HepG2 (cell line): ENCODE measurements at places on chromosomes 2 and 18. TPM values are rescaled to one million over a fixed set of nuclear protein-coding genes. Genes with fewer than 3 reads are reported as not detected.
A peak's percentile ranks its signal among the peaks of the same experiment; 100 is the strongest.

DNA sequence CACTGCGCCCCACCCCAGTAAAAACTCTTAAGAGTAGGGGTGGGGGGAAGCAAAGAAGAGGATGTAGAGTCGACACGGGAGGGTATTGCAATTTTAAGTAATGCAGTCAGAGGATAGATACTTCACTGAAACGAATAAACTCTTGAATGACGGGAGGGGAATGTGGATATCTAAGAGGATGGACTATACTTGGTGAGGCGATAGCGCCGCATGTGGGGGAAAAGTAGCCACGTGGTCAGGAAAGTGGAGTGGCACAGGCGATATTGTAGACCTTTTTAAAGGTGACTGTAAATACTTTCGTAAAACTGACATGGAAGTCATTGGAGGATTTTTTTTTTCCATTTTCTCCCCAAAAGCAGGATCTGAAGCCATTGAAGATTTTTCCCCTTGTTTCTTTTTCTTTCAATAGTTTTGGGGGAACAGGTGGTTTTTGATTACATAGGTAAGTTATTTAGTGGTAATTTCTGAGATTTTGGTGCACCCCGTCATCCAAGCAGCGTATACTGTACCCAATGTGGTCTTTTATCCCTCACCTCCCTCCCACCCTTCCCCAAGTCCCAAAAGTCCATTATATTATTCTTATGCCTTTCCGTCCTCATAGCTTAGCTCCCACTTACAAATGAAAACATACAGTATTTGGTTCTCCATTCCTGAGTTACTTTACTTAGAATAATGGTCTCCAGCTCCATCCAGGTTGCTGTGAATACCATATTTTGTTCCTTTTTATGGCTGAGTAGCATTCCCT lies 13.8 kb downstream of the CLK1 start:
- no peak for DNase-seq
- no peaks in the 10 kb centered on the region for H3K27me3 ChIP-seq
- H3K27ac ChIP-seq: no peak overlapping the region
- no peak overlapping the region for H3K4me3 ChIP-seq
- peaks cover 43% of the 10 kb centered on the region for H3K36me3 ChIP-seq
- no peaks in the 10 kb centered on the region for H3K4me1 ChIP-seq

GRCh38 chr18:58117786-58118403 lies 73.9 kb downstream of the NEDD4L start:
- no peak overlapping the region for H3K4me3 ChIP-seq
- H3K4me1 ChIP-seq: peaks cover 27% of the 10 kb centered on the region
- H3K36me3 ChIP-seq: no peaks in the 10 kb centered on the region
- H3K27me3 ChIP-seq: no peaks in the 10 kb centered on the region
- peak; percentile 69 for DNase-seq

DNA sequence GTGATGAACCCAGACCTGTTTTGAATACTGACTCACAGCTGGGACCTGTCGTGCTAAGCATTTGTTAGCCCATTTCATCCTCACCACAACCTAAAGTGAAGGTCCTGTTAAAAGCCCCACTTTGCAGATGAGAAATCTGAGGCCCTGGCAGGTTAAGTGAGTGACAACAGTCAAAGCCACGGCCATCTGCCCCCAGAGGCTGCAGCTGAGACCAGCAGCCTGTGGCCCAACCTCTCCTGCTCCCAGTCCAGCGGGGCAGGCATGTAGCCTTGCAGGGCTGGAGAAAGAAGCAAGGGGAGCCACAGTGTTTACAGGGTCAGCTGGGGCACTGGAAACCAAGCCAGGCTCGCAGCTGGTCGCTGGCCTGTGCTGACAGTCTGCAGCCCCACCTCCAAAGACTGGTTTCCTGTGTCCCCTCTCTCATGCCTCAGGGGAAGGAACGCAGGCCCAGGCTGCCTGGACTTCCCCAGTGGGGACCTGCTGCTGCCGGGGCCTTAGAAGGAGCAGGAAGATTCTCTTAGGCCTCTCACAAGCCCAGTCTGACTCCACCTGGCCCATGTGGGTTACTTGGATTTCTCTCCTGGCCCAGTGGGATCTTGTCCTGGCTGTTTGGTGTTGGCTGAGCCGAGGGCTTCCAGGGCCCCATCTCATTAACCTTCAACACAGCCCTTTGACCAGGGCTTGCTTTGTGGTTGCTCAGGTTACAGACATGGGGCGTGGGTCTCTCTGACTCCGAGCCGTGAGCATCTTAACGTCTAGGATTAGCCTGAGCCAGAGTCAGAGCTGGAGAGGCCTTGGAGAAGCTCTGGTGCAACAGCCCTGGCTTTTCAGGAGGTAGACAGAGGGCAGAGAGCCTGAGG lies 1.7 kb downstream of the INPP5D start:
- peak; percentile 88 for DNase-seq
- peak overlapping the region; percentile 82 for H3K27ac ChIP-seq
- H3K36me3 ChIP-seq: no peaks in the 10 kb centered on the region
- peak overlapping the region; percentile 80 for H3K4me3 ChIP-seq

DNA sequence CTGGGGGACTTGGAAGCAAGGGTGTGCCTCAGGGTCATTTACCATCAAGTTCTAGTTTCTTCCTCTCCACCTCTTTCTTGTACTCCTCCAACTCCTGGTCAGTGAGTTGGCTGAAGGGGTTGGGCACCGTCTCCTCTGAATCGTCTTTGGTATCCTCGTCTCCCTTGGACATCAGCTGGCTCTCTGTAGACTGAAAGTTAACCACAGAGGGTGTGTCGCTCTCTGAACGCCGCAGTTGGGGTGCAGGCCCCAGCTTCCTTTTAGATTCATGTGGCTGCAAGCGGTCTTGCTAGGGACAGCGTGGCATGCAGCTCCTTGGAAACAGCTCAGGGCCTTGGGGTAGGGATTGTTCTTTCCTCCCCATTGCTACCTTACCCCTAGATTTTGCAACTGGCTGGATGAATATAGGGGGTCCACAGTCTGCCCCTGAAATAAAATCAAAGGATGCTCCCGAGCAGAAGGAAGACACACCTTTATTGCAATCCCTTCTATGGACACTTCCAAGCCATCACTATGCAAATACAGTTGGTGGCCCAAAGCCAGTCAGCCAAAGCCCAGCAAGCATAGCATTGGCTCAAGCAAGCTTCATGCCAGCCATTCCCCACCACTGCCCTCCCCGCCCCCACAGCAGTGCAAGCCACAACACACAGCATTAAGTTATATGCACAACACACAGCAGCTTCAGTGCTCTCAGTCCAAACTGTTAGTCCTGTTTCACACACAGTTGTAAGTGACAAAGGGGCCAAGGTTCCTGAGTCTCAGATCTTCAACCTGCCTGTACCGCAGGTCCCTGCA lies 93.2 kb downstream of the ADD2 start:
- no peak overlapping the region for H3K27ac ChIP-seq
- 0 out of 2 replicates have a peak, but pooled peaks cover 2% of the 10 kb centered on the region for H3K27me3 ChIP-seq
- no peaks in the 10 kb centered on the region for H3K36me3 ChIP-seq
- no peak for DNase-seq
- no peaks in the 10 kb centered on the region for H3K4me1 ChIP-seq

GRCh38 chr2:55419233-55419678 lies 400 bp downstream of the CCDC88A start:
- H3K4me3 ChIP-seq: peak overlapping the region; percentile 89

Gene PDE1A
- not detected in 2 replicates for total RNA-seq

DNA sequence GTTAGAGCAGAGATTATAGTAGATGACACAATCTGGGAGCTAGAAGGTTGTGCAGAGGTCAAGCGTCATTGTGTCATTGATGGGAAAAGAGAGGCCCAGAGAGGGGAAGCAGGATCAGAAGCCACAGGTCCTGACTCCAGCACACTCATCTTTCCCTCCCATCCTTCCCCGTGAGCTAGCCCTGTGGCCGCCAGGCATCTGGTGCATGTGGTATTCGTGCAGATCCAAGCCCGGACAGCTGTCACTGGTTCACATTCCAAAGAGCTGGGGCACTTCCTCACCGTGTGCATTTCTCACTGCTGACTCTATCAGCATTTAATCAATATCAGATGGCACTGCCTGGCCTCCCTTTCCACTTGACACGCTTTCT lies 94.1 kb upstream of the THOC1 start:
- H3K4me1 ChIP-seq: peaks cover 50% of the 10 kb centered on the region
- H3K4me3 ChIP-seq: peak overlapping the region; percentile 27; the same call in 1 of the 2 replicates
- no peaks in the 10 kb centered on the region for H3K27me3 ChIP-seq
- H3K27ac ChIP-seq: peak overlapping the region; percentile 94
- no peaks in the 10 kb centered on the region for H3K36me3 ChIP-seq

DNA sequence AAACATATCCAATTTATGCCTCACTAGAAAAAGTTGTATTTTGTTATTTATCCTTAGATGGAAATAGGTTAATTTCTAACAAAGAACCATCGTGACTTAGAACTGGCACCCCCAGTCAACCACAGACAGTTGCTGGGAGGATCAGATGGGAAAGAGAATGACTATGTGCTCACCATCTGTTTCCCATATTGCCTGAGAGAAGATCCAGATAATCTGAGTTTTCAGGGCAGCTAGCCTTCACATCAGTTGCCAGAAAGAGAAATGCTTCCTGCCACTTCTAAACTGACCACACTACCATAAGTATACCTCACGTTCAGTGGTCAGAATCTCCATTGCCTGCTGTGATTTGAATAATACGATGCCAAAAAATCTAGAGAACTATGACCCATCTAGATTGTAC lies 28.4 kb upstream of the NEB start:
- H3K36me3 ChIP-seq: no peaks in the 10 kb centered on the region
- peaks cover 42% of the 10 kb centered on the region for H3K4me1 ChIP-seq
- H3K27me3 ChIP-seq: no peaks in the 10 kb centered on the region
- H3K27ac ChIP-seq: no peak overlapping the region

Gene UNC80
- total RNA-seq: not detected in 2 replicates

- no peaks in the 10 kb centered on the region for H3K36me3 ChIP-seq
- H3K4me3 ChIP-seq: no peak overlapping the region
- no peaks in the 10 kb centered on the region for H3K4me1 ChIP-seq
Measured at GRCh38 chr18:39380186-39380725, 1814.7 kb upstream of the CELF4 start.

Gene RGPD4
- not detected in 2 replicates for total RNA-seq

Gene DPP4
- total RNA-seq: 57.2 and 109 TPM in 2 replicates

GRCh38 chr18:48475635-48476549 lies 62.9 kb upstream of the CTIF start:
- no peaks in the 10 kb centered on the region for H3K36me3 ChIP-seq
- H3K27me3 ChIP-seq: peaks cover 3% of the 10 kb centered on the region; the same call in 1 of the 3 replicates
- H3K4me3 ChIP-seq: no peak overlapping the region
- peak; percentile 80 for DNase-seq
- H3K4me1 ChIP-seq: peaks cover 19% of the 10 kb centered on the region

GRCh38 chr2:222945887-222946286 lies 85.1 kb downstream of the ACSL3 start:
- H3K27ac ChIP-seq: no peak overlapping the region
- H3K27me3 ChIP-seq: no peaks in the 10 kb centered on the region
- peaks cover 10% of the 10 kb centered on the region for H3K36me3 ChIP-seq
- no peak for DNase-seq
- H3K4me1 ChIP-seq: no peaks in the 10 kb centered on the region

- peaks cover 22% of the 10 kb centered on the region for H3K27me3 ChIP-seq
- no peaks in the 10 kb centered on the region for H3K36me3 ChIP-seq
- no peak overlapping the region for H3K27ac ChIP-seq
- peaks cover 6% of the 10 kb centered on the region for H3K4me1 ChIP-seq
- H3K4me3 ChIP-seq: peak overlapping the region; percentile 55
Measured at GRCh38 chr2:172172513-172173173, 69.9 kb upstream of the DLX2 start.

GRCh38 chr2:233456111-233456510 lies 101.8 kb downstream of the DGKD start:
- H3K4me1 ChIP-seq: peaks cover 16% of the 10 kb centered on the region
- no peak for DNase-seq
- peaks cover 79% of the 10 kb centered on the region for H3K36me3 ChIP-seq
- H3K27me3 ChIP-seq: no peaks in the 10 kb centered on the region
- H3K27ac ChIP-seq: no peak overlapping the region
- no peak overlapping the region for H3K4me3 ChIP-seq

DNA sequence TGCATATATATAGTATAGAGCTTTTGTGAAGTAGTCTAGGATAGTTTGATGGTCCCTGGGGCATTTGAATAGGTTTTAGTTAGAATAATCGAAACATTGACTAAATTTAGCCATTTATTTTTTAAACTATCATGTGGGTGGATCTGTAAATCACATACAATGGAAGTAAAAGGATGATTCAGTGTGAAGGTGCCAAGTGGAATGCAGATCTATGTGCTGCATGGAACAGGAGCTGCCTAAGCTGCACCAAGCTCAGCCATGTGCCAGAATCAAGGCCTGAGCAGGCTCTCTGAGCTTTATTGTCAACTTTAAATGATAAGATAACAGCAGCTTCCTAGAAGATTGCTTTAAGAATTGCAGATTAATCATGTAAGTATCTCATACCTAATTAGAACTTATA lies 1996.2 kb upstream of the PIK3C3 start:
- H3K4me3 ChIP-seq: no peak overlapping the region
- H3K27me3 ChIP-seq: no peaks in the 10 kb centered on the region; the same call in 2 of the 3 replicates
- no peak overlapping the region for H3K27ac ChIP-seq
- H3K36me3 ChIP-seq: no peaks in the 10 kb centered on the region

Gene TEKT4
- total RNA-seq: not detected in 2 replicates

Gene ITGAV
- 35.8 and 60.4 TPM in 2 replicates for total RNA-seq

GRCh38 chr18:12308386-12309100 lies 502 bp downstream of the TUBB6 start:
- H3K4me3 ChIP-seq: peak overlapping the region; percentile 69
- no peak overlapping the region for H3K27ac ChIP-seq
- DNase-seq: peak; percentile 29
- H3K4me1 ChIP-seq: peaks cover 38% of the 10 kb centered on the region
- 0 out of 3 replicates have a peak, but pooled peaks cover 5% of the 10 kb centered on the region for H3K36me3 ChIP-seq
- peaks cover 6% of the 10 kb centered on the region for H3K27me3 ChIP-seq

GRCh38 chr2:194455358-194455757 lies 1201.7 kb upstream of the SLC39A10 start:
- no peak overlapping the region for H3K27ac ChIP-seq
- H3K36me3 ChIP-seq: no peaks in the 10 kb centered on the region

GRCh38 chr2:28169492-28169891 lies 223.2 kb upstream of the FOSL2 start:
- no peaks in the 10 kb centered on the region for H3K36me3 ChIP-seq
- peak; percentile 63 for DNase-seq

GRCh38 chr18:10771053-10771709 lies 245.4 kb downstream of the NAPG start:
- H3K4me3 ChIP-seq: no peak overlapping the region
- peaks cover 3% of the 10 kb centered on the region; the same call in 1 of the 2 replicates for H3K36me3 ChIP-seq
- H3K27ac ChIP-seq: no peak overlapping the region

- H3K27me3 ChIP-seq: no peaks in the 10 kb centered on the region
- no peak overlapping the region for H3K4me3 ChIP-seq
- H3K27ac ChIP-seq: no peak overlapping the region
- H3K36me3 ChIP-seq: no peaks in the 10 kb centered on the region
Measured at GRCh38 chr2:124347209-124347608, 322.1 kb downstream of the CNTNAP5 start.

Gene SPATS2L
- 154 and 165 TPM in 2 replicates for total RNA-seq

Gene CFAP65
- total RNA-seq: not detected in 2 replicates
